ENCODE measurements at places on chromosomes 1 and 21. TPM values are rescaled to one million over a fixed set of nuclear protein-coding genes. Genes with fewer than 3 reads are reported as not detected.
A peak's percentile ranks its signal among the peaks of the same experiment; 100 is the strongest.

DNA sequence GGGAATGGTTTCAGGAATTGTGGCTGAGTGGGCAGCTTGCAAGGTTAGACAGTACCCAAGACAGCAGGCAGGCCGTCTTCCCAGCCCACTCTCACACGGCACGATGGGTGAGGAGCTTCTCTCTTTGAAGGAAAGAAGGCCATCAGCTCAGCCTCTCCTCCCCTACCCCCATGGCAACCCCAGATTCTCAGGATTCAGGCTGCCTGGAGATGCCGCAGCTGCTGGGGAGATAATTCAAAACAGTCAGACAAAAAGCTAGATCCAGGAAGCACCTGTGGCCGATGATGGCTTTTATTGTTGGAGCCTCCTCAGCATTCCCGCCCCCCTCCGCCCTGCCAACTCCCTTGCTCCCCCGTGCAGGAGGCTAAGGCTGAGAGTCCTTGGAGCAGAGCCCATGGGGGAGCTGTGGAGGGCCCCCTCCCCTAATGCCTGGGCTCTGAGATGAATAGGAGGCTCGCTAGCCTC lies 220.5 kb downstream of the TRABD2B start:
- no peaks in the 10 kb centered on the region for H3K27me3 ChIP-seq
- no peaks in the 10 kb centered on the region for H3K36me3 ChIP-seq
- H3K4me1 ChIP-seq = no peaks in the 10 kb centered on the region
- no peak overlapping the region for H3K27ac ChIP-seq
- H3K4me3 ChIP-seq = no peak overlapping the region

- peak overlapping the region; percentile 44 for H3K27ac ChIP-seq
- H3K4me3 ChIP-seq = no peak overlapping the region
- no peaks in the 10 kb centered on the region for H3K27me3 ChIP-seq
- H3K4me1 ChIP-seq = peaks cover 10% of the 10 kb centered on the region
- DNase-seq = no peak
Measured at GRCh38 chr1:232589812-232590743, 39.9 kb downstream of the SIPA1L2 start.

DNA sequence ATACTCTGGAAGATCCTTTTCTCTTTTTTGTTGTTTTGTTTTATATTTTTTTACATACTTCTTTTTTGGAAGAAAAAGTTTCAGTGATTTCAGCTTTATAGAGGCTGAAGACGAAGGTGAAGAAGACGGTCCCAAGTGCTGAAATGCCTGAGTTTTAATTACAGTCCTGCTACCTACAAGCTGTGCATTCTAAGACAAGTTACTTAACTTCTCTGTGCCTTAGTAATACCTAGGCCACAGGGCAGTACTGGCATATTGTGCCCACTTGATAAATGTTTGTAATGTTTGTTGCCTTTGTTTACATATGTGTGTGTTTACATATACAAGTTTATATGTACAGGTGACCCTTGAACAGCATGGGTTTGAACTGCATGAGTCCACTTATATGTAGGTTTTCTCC lies 56.3 kb upstream of the ANGPTL3 start:
- DNase-seq = no peak
- no peaks in the 10 kb centered on the region for H3K4me1 ChIP-seq
- H3K27ac ChIP-seq = no peak overlapping the region
- H3K4me3 ChIP-seq = no peak overlapping the region
- no peaks in the 10 kb centered on the region for H3K36me3 ChIP-seq
- H3K27me3 ChIP-seq = no peaks in the 10 kb centered on the region

GRCh38 chr1:11383553-11384169 lies 95.3 kb upstream of the DISP3 start:
- no peak for DNase-seq
- H3K27me3 ChIP-seq = peaks cover 11% of the 10 kb centered on the region
- H3K4me3 ChIP-seq = no peak overlapping the region
- H3K36me3 ChIP-seq = no peaks in the 10 kb centered on the region
- no peak overlapping the region for H3K27ac ChIP-seq
- H3K4me1 ChIP-seq = no peaks in the 10 kb centered on the region

DNA sequence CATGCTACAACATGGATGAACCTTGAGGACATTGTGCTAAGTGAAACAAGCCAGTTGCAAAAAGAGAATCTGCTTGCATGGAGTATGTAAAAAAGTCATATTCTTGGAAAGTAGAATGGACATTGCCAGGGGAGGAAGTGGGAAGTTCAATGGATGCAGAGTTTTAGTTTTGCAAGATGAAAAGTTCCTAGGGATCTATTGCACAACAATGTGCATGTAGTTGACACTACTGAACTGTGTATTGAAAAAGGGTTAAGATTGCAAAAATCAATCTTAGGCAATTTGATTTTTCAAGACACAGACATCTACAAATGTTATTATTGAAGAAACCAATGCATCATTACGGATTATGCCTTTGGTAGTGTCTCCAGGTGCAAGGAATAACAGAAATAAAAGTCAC lies 50.3 kb upstream of the MAGI3 start:
- H3K4me1 ChIP-seq = no peaks in the 10 kb centered on the region
- H3K27ac ChIP-seq = no peak overlapping the region
- no peak for DNase-seq

DNA sequence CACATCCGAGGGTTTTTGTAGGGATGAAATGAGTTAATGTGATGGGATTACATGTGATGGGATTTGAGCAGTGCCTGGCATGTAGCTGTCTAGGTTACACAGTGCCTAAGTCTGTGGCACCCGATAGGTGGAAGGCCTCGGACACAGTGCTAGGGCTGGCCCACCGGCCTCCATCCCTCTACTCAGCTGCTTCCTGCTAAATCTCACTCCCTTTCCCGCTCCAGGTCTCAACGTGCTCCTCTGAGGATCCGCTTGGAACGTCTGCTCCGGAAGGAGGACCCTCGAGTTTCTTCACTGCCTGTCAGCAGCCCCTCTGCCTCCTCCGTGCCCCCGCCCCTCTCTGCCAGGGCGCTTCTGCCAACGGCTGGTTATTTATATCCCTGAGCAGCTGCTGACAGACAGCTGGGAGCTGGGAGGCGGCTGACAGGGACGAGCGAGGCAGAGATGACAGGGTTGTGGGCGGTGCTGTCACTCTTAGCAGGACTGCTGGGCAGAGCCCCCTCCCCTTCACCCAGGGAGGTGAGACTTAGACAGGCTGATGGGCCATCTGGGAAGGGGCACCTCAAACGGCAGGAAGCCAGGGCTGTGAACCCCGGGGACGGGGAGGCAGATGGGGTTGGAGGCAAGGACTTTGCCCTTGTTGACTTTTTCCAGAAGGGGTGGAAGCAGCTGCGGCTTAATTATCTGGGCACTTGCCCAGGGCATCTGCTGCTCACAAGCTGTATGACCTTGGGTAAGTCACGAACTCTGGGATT lies 26.6 kb upstream of the LRRN2 start:
- peaks cover 21% of the 10 kb centered on the region for H3K27me3 ChIP-seq
- no peak overlapping the region for H3K4me3 ChIP-seq
- peaks cover 34% of the 10 kb centered on the region for H3K4me1 ChIP-seq

DNA sequence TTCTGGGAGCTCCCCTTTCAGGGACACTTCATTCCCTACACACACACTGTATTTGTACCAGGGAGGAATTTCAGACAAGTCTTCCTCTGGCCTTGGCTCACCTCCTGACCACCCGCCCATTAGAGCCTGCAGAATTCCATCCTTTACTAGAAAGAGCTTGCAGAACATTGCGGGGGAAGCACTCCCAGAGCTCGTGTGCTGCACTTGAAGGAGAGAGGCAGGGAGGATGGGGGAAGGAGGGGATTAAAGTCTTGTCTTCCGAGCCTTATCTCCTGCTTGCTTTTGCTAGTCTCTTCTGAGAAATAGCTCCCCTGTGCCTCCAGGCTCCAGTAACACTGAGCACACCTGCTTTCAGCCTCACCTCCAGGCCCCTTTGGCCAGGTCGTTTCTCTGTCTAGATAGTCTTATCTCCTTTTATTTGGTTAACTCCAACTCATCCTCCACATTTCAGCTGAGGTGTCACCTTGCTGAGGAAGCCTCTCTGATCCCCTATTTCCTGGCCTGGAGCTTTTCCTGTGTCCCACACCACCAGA lies 62.0 kb downstream of the PCNX2 start:
- no peaks in the 10 kb centered on the region for H3K4me1 ChIP-seq
- no peak overlapping the region for H3K4me3 ChIP-seq
- H3K27me3 ChIP-seq = no peaks in the 10 kb centered on the region
- peak; percentile 23 for DNase-seq

- H3K36me3 ChIP-seq = no peaks in the 10 kb centered on the region
- DNase-seq = no peak
- no peaks in the 10 kb centered on the region for H3K27me3 ChIP-seq
- H3K27ac ChIP-seq = no peak overlapping the region
- H3K4me3 ChIP-seq = no peak overlapping the region
- H3K4me1 ChIP-seq = no peaks in the 10 kb centered on the region
Measured at GRCh38 chr1:106637566-106637965, 418.9 kb upstream of the PRMT6 start.

TP73 gene
- 0.16 TPM for total RNA-seq

ZFP69 gene
- total RNA-seq = 2.3 TPM

Data from hepatocyte (in vitro differentiated cells).